ENCODE measurements at places on chromosomes 1 and 21.

- DNase-seq: peak; percentile 63
Measured at GRCh38 chr1:206082831-206083695, 30.1 kb downstream of the RHEX start.

- no peak for DNase-seq
Measured at GRCh38 chr1:202694314-202694713, 15.9 kb downstream of the SYT2 start.

DNA sequence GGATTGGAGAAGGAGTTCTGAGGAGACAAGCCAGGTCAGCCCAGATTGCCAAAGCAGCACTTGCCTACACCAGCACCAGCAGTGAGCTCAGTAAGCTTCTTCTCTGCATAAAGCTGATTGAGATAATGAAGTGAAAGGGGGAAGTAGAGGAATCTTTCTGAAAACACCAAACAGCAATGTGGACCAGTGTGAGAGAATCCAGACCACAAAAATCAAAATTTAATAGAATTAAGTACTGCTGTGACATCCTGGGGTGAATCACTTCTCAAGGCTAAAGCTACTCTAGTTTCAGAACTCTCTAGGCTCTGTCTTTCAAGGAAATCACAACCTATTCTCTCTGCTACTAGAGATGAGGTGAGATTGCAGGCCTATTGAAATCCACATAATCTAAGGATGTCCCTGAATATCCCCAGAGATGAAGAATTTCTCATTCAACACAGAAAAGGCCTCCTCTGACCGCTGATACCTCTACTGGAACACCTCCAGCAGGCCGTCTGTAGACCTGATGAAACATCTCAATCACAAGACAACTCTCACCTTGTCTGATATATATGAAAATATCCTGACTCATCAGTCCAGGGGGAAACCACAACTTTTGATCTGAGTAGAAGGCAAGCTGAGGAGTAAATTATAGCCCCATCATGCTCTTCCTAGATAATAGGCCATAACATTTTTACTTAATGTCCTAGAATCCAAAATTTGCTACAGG, at the start of gene FCRL4:
Gene FCRL4, minus strand, starts transcription at position 127 of the 709 bp plus-strand sequence. CDS start 141 bp downstream, outside the sequence.
- DNase-seq: no peak

GRCh38 chr1:3773572-3774275, 1.2 kb downstream of the SMIM1 start:
- DNase-seq: no peak

DNA sequence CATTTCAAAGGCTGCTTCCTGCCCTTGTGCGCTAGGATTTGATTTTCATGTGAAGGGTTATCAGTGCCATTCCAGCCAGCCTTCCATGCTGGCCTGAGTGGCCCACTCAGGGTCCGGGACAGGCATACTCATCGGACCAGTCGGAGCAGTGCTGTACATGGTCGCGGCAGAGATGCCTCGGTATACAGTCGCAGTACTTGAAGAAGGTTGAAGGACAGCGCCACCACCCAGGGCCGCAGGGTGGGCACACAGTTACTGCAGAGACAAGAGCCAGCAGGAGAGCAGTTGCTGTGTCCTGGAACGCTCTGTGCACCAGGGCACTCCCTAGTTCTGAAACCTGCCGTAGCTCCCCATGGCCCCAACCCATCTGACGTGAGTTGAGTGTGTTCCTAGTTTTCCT, 9.1 kb downstream of the LDLRAD1 start:
- no peak for DNase-seq

GRCh38 chr1:16425125-16426025, 11.8 kb downstream of the SPATA21 start:
- DNase-seq: no peak

DNA sequence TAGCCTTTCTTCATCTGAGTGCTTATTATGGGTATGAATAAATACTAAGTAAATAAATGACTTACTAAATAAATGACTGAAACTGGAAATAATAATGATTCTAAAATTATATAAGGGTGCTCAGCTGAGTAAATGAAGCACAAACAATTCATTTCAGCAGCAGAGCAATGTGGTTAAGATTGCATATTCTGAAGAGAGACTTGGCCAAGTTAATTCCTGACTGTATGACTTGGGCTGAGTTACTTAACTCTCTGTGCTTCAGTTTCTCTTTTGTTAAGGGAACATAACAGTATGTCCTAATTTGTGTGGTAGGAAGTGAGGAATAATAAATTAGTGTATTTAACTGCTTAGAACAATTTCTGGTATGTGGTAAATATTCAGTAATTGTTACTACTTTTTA, 19.1 kb downstream of the AGL start:
- DNase-seq: peak; percentile 25

DNA sequence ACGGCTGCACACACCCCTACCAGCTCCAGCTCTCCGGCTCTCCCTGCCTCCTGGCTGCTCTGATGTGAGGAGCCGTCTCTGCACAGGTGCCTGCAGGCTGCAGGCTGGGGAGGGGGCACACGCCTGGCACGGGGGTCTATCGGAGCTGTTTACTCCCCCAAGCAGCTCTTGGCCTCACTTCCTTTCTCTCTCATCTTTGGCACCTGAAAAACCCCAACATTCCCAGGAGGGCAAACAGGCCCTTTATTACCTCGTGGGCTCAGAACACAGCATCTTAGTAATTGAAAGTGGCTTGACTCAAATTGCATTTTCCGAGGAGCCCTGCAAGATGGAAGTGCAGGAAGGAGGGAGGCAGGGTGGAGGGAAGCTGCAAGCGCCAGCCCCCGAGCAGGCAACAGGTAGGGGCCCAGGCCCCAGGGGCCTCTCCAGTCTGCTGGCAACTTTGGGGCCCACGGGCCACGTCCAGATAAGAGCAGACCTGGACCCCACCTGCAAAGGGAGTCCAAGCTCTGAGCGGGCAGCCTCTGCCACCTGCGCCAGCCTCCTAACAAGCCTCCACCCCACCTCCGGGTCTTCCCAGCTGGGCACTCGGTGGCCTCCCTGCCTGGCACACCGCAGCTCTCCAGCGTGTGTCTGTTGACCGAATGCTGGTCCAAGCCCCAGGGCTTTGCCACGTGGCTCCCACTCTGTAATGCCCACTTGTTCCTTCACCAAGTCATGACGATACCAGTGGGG, 263.6 kb upstream of the VAMP3 start:
- no peak for DNase-seq

DNA sequence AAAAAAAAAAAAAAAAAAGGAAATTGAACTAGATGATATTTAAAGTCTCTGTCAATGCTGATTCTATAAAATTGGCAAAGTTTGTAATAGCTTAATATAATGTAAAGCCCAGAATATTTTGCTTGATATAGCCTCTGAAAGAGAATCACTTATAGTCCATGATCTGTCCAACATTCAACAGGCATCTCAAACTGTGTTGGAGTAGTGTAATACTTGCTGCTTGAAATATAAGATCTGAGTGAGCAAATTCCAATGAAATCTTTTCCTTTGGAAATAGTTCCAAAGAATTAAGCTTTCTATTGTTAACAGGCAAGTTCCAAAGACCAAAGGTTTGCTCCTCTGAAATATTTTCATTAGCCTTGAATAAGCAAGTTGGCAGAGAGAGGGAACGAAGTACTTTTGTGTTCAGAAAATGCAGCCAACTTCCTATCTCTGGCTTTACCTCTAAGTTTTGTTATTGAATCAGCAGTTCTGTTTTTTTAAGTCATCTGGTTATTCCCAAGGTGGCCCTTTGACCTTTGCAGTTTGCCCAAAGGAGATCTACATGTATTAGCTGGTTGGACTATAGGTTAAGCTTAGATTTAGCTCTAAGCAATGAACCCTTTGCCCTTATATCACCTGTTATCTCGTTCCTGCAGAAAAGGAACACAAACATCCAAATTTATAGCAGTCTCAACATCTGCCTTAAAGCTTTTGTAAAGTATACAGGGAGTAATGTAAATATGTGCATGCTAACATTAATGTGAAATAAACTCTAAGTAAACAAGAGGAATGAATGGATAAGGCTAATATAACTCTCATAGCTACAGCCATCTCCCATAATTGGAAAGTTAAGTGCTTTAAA, 24.4 kb upstream of the CEP350 start:
- no peak for DNase-seq
